ENCODE measurements at places on chromosomes 7 and 10. TPM values are rescaled to one million over a fixed set of nuclear protein-coding genes. Genes with fewer than 3 reads are reported as not detected.

The PARP12 gene
- total RNA-seq: 15.1 TPM

The PLPP4 gene
- total RNA-seq: 4.0 TPM

The PPP1R17 gene
- not detected for total RNA-seq

DNA sequence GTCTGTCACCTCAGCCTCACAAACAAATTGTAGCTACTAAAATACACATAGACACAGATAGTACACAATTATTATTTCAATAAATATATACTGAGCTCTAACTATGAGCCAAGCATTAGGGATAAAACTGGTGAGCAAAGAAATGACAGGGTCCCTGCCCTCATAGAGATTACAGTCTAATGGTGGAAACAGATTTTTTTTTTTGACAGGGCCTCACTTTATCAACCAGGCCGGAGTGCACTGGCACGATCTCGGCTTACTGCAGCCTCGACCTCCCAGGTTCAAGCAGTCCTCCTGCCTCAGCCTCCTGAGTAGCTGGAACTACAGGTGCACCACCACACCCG is 695 bp upstream of the RBM28 start:
- DNase-seq: no peak

DNA sequence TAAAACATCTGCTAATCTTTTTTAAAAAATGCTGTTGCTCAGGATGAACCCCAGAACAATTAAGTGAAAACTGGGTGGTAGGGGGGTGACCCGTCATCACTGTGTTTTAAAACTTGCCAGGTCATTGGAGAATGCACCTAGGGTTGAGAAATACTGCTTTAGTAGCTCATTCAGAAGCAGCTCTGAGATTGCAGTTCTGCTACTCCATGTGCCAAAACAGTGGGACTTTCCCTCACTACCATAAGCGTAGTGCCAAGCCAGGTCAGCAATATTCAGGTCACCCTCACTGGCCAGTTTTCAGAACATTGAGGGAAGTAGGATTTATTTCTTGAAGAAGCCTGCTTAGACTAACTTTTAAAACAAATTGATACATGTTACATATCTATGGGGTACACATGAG is 5.2 kb downstream of the STEAP2 start:
- DNase-seq: no peak

DNA sequence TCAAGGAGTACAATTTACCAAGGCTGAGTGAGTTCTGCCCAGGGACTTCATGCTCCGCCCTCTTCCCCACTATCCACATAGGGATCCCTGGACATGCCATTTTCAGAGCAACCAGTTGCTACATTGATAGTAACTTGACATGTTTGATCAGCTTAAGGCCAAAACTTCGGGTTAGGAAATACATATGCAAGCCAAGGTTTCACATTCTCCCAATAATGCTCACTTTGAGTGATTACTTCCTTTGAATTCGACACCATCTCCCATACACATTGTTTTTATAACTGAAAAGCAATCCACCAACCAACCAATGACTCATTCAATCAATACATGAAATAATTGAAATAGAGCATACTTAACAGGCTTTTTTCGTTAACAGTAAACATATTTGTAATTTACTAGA is 137.9 kb downstream of the GLI3 start:
- DNase-seq: no peak

DNA sequence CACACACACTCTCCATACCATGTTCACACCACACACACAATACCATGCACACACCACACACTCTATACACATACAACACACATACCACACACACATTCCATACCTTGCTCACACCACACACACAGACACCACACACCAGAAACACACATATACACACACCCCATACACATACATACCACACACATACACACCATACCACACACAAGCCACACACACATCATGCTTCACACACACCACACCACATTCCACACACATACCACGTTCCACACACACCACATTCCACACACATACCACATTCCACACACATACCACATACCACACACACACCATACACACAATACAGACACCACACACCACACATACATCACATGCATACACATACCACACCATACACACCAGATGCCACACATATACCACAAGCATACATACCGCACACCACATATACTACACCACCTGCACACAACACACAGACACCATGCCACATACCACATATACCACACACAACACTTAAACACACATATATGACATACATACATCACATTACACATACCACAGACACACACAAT is 282.7 kb downstream of the POU6F2 start:
- DNase-seq: no peak
